Adrenal gland (tissue), 19 donors: ENCODE measurements at places on chromosomes 3 and 15. TPM values are rescaled to one million over a fixed set of nuclear protein-coding genes. Genes with fewer than 3 reads are reported as not detected.

Gene NR2E3
- 1.4 TPM for polyA plus RNA-seq

Gene TMEM212
- polyA plus RNA-seq = not detected

Gene WDR73
- polyA plus RNA-seq = 38.3 TPM

- H3K4me1 ChIP-seq = no peaks in the 10 kb centered on the region
- no peak overlapping the region for H3K4me3 ChIP-seq
- no peaks in the 10 kb centered on the region for H3K27me3 ChIP-seq
- no peaks in the 10 kb centered on the region for H3K36me3 ChIP-seq
- H3K27ac ChIP-seq = no peak overlapping the region
These were observed 32.1 kb downstream of the CCDC54 start for GRCh38 chr3:107409365-107409764.

GRCh38 chr15:96274698-96275097, 55.8 kb upstream of the NR2F2 start:
- H3K27ac ChIP-seq = no peak overlapping the region
- DNase-seq = no peak
- no peaks in the 10 kb centered on the region for H3K4me1 ChIP-seq
- no peak overlapping the region for H3K4me3 ChIP-seq

GRCh38 chr3:12611117-12611516, 52.8 kb downstream of the RAF1 start:
- H3K27ac ChIP-seq = no peak overlapping the region

GRCh38 chr15:35603301-35603700, 57.3 kb upstream of the DPH6 start:
- no peak overlapping the region for H3K4me3 ChIP-seq
- no peaks in the 10 kb centered on the region for H3K27me3 ChIP-seq
- H3K4me1 ChIP-seq = peaks cover 7% of the 10 kb centered on the region
- H3K36me3 ChIP-seq = no peaks in the 10 kb centered on the region
- DNase-seq = no peak
